ENCODE measurements at places on chromosomes 11 and 22.

DNA sequence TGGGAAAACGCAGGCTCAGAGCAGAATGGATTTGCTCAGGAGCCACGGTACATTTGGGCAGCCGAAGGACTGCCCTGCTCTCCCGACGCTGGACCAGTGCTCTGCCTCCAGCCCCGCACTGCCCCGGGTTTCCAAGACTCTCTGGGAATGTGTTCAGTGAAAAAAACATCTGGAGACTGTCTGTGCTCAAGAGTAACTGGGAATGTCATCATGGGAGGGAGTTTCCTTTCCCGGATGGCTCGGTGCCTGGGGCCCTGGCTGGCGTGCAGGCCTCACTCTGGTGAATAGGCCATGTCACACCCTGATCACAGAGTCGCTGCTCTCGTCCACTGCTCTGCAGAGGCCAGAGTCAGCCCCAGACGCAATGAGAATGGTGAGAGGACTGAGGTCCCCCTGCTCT lies 9.8 kb upstream of the APOL6 start:
- no peak for DNase-seq

DNA sequence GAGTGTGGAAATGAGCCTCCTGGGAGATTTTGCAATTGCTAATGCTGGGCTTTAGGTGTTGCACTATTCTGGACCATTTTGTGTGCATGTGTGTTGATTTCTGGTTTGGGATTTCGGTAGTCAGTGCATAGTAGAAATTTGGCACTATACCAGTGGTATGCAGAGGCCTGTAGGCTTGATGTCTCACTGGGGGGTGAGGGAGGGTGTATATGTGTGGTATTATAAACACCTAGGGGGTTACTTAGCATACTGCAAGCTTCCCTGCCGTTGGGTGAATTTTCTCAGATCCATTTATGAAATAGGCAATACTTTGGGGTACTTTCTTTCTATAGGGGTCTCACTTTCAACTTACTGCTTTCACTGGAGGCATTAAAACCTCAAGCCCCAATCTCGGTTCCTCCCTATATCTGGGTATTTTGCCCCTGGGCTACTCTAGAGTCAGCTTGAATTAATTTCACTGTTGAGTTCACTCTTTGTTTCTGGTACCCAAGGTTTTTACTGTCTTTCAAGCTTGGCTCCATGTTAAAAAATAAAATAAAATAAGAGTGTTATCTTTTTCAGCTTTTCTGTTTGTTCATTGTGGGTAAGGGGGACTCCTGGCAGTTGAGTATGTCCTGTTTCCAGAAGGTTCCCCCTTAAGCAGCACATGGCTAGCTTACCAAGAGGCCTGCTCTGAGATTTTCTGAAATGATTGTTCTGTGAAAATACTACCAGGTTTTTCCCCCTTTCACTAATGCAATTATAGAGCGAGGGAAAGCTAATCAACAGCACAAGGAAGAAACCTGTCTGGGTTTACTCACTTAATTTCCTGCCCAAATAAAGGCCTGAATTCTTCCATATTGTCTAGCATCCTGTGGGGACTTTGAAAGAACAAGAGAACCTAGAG lies 45.8 kb downstream of the PPFIBP2 start:
- DNase-seq: no peak

DNA sequence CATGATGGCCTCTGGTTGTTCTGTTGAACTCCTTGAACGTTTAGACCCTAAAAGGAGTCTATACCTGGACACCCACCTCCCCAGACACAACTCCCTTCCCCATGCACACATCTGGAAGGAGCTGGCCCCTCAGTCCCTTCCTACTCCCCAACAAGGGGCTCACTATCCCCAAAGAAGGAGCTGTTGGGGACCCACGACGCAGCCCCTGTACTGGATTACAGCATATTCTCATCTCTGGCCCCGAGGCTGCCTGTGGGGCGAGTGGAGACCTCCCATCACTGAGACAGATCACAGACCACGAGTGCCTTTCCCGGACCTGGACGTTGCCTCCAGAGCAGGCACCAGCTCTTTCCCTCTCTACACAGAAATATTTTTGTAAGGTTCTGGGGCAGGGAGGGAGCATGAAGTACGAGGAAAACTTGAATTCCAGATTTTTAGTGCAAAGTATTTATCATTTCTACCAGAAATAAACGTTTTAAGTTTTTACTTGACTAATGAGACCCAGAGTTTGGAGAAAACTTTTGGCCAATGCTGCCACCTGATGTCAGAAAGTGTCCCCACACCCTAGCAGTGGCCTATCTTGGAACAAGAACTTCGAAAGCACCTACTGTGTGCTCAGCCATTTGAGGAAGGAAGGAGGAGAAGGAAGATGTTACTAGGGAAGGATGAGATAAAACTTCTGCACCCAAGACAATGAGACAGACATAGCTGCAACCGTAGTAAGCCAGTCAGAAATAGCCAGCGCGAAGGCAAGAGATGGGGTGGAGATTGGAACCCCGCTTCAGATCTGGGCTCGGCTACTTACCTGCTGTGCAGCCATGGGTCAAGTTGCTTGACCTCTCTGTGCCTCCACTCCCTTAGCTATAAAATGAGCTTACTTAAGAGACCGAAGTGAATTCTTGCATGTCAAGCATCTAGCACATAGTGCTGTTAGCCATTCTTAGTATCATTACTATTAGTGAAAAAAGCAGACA lies 10.2 kb upstream of the POU2F3 start:
- peak; percentile 63 for DNase-seq

DNA sequence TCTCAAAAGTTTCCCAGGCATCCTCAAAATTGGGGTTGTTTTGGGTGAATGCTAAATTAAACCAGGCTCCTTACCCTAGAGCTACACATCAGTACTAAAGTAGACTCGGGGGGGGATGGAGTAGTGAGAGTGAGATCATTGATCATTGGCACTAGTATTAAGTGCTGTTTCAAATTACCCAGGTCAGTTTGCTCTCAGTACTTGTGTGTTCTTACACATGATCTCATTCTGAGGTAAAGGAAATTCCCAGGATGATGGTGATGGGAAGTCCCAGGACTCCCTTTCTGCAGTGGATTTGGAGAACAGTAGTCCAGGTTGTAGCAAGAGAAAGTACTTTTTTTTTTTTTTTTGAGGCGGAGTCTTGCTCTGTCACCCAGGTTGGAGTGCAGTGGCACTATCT lies 12.5 kb downstream of the RBM4 start:
- DNase-seq: no peak

GRCh38 chr11:65300621-65301275 lies 13.9 kb upstream of the CDC42EP2 start:
- no peak for DNase-seq

Data from GM13977 (cell line).